ENCODE measurements at places on chromosomes 1 and 21.

GRCh38 chr1:171799166-171799565 is 17.7 kb downstream of the METTL13 start:
- no peak for DNase-seq

- no peak for DNase-seq
Observed at GRCh38 chr1:238690415-238690814, 696.0 kb upstream of the CHRM3 start.

DNA sequence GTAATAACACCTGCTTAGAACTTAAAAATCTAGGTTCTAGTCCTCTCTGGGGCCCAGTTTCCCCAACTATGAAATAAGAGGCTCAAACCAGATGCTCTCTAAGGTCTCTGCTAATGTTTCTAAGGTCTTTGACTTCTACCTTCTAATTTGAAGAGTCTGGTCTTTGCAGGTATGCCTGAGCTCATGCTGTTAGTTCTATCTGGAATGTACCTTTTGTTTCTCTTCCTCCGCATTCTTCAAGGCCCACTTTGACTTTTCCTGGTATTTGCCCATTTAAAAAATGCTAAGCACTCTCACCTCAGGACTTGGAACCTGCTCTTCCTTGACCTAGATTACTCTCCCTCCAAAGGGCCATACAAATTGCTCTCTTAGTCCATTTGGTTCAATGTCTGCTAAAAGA is 13.5 kb downstream of the SLC35D1 start:
- no peak for DNase-seq

DNA sequence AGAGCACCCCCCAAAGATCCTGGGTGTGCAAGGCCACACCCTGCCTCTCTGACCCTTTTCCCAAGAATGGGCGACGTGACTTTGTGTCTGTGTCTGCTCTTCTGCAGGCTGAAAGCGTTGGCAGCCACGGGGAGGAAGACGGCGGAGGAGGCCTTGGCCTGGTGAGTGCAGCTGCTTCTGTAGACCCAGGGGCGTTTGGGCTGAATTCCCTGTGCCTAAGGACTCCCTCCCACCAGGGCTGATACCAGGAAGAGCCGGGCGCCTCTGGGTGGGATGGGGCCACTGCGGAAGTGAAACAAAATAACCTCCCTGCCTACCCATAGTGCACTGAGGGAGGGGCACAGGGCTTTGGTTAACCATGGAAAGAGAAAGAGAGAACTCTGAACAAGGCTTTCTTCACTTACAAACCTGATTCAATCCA is 2.5 kb downstream of the UBASH3A start:
- DNase-seq = no peak

GRCh38 chr1:228226141-228226874 is 18.5 kb downstream of the OBSCN start:
- DNase-seq = no peak

- no peak for DNase-seq
Observed at GRCh38 chr1:247204177-247204647, 32.4 kb upstream of the ZNF124 start.

- no peak for DNase-seq
Observed at GRCh38 chr1:12010746-12011570, 8.3 kb upstream of the MIIP start.

DNA sequence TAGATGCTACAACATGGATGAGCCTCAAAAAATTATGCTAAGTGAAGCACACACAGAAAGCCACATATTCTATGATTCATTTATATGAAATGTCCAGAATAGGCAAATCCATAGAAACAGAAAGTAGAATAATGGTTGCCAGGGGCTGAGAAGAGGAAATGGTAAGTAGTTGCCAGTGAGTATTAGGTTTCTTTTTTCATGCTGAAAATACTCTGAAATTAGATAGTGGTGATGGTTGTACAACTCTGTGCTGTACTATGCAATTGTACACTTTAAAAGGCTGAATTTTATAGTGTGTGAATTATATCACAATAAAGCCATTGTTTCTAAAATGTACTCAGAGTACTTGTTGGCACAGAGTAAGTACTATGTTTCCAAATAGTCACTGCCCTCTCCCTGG is 15.5 kb upstream of the GFI1 start:
- no peak for DNase-seq

DNA sequence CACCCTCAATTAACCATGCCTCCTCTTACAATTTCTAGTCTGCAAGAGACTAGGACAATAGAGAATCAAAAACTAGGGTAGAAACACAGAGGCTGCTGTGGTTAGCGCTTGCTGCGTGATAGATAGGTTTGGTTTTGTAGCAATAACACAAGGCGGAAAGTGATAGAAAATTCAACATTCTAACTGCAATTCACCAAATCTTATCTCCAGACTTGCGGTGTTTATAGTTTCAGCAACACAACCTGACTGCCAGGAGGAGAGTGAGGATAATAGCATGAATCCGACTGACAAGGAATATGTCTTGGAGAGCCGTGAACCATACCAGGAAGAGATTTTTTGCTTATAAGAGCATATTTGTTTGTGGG is 30.7 kb upstream of the IFNAR2 start:
- no peak for DNase-seq

DNA sequence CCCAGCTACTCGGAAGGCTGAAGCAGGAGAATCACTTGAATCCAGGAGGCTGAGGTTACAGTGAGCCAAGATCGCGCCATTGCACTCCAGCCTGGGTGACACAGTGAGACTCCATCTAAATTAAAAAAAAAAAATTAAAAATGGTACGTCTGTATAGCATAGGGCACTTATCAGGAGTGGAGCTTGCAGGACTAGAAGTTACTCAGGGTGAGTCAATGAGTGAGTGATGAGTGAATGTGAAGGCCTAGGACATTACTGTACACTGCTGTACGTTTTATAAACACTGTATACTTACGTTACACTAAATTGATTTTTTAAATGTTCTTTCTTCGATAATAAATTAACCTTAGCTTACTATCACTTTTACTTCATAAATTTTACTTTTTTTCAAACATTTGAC is 183.6 kb downstream of the NR5A2 start:
- DNase-seq = no peak

DNA sequence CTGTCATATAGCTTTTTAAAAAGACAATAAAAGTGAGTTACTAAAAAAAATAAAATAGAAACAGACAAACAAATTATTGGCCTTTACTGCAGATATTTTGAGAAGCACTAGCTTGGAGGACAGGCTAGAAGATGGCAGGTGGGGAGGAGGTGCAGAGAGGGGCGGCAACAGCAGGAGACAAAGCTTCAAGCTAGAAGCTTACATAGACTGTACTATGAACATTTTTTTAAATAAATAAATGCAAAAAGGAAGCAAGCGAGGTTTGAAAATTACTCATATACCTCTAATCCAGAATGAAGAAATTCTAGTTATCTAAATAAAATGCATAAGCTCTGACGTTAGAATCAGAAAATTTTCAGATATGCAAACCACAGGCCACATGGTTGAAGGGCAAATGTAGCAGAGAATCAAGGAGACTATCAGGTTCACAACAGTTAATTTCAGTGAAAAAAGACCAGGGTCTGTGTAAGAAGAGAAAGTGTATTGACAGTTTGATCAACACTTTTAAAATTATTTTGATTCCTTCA is 54.9 kb downstream of the NRIP1 start:
- DNase-seq = no peak

DNA sequence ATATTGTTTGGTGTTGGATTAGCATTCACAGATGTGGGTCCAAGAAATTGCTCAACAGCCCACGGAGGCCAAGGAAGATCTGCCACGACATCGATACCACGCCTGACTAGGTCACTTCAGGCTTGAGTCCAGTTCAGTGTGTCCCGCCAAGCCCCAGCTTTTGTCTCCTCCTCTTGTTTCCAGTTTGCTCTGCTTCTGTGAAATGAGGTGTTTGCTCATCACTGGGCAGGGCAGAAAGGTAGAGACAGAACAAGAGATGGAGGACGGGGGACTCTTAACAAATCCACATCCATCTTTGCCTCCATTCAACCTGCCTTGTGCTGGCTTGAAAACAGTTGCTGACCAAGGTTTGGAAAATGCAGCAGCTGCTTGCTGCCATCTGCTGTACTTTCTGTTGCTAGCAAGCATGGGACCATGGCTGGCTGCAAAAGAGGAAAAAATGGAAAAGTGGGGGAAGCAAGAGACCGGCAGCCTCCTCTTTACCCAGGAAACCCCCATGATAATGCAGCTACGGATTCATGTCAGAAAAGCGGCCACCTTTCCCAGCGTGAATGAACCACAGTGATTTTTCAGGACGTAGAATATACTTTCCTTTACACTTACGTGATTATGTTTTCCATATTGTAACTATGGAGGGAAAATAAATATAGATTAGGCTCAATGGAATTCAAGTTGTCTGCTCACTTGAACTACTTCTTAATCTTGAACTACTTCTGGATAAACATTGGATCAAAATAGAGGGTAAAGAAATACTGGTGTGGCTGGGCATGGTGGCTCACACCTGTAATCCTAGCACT is 80.2 kb upstream of the GREM2 start:
- no peak for DNase-seq

- DNase-seq = no peak
Observed at GRCh38 chr1:84581648-84582047, 7.4 kb upstream of the CTBS start.

- DNase-seq = no peak
Observed at GRCh38 chr21:34276711-34277425, 86.9 kb upstream of the KCNE2 start.

- no peak for DNase-seq
Observed at GRCh38 chr1:181099152-181100014, 10.9 kb downstream of the IER5 start.

DNA sequence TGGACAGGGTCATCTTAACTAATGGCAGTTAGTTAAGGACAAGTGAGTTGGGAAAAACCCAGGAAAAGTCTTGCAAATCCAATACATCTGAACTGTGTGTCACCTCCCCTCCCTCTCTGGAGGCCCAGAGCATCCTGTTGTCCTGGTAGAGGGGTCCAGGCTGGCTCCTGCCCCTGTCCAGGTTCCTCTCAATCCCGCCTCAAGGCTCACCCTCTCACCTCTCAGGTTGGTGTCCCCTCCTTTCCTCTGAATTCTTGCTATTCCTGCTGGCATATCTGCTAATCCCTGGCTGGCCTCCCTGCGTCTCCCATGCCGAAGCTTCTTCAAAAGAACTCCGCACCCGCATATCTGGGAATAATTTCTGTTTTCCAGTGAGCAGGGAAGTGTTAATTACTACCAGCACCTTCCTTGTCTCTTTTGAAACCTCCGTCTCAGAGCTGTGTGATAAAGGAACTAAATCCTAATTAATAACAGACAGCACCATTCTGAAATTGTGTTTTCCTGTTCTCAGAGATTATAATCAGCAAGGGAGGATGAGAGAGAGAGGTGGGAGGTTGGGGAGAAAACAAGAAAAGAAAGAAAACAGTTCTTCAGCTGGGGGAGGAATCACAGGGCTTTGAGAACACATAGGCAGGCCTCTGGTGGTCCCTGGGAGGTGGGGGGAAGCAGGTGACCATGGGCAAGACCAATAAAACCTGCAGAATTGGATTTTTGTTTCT is 568.0 kb downstream of the PTPRU start:
- no peak for DNase-seq

DNA sequence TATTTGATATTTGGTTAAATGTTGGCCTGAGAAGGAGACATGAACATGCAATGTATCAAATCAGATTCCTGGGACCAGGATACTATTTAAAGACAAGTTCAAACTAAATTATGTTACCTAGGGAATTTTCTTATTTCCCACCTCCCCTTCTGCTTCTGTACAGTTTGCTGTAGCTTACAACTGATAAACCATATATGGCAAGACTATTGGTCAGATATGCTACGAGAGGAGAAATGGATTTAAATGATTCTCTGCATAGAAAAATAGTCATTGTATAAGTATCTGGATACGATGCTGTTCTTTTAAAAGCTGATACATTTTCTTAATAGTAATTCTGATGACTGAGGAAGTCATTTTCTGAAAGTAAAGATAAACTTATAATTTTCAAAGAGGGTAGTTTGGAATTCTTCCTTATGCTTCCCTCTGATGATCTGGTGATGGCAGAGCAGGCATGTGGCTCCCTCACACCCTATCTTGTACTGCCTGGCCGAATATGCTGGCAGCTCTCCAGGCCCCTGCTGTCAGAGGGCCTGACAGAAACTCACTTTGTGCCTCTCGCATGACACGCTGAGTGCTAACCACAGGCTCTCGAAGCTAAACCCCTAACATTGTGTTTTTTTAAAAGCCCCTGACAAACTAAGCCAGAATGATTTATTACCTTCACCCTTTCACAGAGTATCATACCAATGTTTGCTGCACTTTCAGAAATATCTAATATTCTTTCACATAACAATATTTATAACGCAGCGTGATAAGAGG is 19.4 kb downstream of the RRP15 start:
- DNase-seq = no peak

GRCh38 chr21:27078915-27079314 is 112.0 kb upstream of the ADAMTS5 start:
- DNase-seq = no peak

GRCh38 chr1:110081061-110081460 is 10.6 kb upstream of the ALX3 start:
- no peak for DNase-seq

- no peak for DNase-seq
Observed at GRCh38 chr1:210231846-210232510, 618 bp upstream of the SERTAD4 start.

GRCh38 chr1:228287541-228288425 is 79.9 kb downstream of the OBSCN start:
- DNase-seq = no peak

- DNase-seq = no peak
Observed at GRCh38 chr1:222654849-222655248, 37.0 kb downstream of the MIA3 start.

DNA sequence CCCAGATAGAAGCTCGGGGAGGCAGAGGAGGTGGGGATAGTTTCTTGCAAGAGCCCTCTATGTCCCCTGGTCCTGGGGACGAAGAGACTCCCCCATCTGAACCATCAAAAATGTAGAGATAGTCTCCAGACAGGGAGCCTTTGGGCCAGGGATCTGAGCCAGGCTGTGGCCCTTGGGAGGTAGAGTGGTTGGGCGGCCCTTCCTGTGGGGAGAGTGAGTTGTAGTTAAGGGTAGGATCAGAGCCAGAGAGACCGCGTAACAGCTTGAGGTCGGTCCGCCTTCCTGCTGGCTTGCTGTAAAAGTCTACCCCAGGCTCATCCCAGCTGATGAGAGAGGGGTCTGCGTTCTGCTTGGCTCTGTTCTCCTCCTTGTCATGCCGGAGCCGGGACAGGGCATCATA is 25.3 kb downstream of the PIK3C2B start:
- no peak for DNase-seq

DNA sequence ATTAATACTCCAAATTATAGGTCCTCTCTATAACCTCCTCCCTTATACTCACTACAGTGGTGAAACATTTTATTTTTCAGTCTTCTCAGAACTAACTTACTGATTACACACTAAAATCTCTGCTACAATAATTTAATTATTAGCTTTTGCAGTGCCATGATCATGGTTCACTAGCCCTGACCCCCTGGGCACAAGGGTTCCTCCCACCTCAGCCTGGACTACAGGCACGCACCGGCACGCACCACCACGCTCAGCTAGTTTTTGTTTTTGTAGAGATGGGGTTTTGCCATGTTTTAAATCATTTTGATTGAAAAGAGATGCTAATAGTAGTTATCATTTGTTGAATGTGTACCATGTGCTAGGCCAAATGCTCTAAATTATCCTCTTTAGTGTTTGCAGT is 6.3 kb downstream of the PATJ start:
- no peak for DNase-seq

GRCh38 chr1:34367954-34368353 is 191.2 kb downstream of the C1orf94 start:
- no peak for DNase-seq

- DNase-seq = no peak
Observed at GRCh38 chr21:45830221-45830640, 151.3 kb upstream of the COL6A1 start.
